ENCODE measurements at places on chromosomes 12 and 14.

DNA sequence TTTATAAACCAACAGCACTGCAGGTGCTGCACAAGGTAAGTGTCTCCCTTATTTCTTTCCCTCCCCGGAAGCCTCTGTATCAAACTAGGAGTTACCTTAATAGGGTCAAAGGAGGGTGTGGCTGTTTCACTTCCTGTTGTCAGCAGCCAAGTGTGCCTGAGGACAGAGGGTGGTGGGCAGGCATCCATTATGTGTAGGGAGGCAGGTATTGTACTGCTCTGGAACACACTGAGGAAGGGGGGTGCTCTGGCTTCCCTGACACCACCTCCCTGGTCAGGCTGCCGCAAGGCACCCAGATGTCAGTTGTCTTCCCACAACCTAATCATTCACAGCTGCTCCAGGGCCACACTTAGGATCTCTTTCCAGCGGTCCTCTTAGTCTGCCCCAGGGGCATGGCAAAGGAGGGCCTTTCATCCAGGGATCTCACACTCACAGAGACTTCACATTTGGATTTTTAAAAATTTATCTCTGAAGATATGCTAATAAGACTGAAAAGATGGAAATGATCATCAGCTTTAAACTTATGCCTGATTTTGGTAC, 132.0 kb upstream of the ARHGAP5 start:
- H3K4me1 ChIP-seq = peaks cover 21% of the 10 kb centered on the region
- H3K36me3 ChIP-seq = no peaks in the 10 kb centered on the region
- no peaks in the 10 kb centered on the region for H3K27me3 ChIP-seq
- H3K27ac ChIP-seq = no peak overlapping the region
- no peak overlapping the region for H3K4me3 ChIP-seq

DNA sequence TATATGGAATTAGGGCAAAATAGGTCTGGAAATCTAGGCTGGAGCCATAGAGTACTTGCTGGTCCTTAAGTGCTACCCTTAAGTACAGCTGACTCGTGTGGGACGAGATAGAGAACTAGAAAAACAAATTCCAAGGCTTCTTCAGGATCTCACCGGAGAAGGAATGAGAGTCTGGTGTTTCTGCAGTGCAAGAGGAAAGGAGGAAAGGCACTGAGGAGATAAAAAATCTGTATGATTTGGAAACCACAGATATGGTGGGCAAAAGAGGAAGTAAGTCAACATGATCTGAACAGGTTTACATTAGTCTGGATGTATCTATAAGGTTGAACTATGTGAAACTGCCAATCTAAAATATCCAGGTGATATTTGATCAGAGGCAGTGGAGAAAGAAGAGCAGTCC, 134.4 kb upstream of the SOX5 start:
- no peak overlapping the region for H3K4me3 ChIP-seq
- no peak overlapping the region for H3K27ac ChIP-seq
- H3K4me1 ChIP-seq = no peaks in the 10 kb centered on the region
- no peak for DNase-seq
- H3K36me3 ChIP-seq = no peaks in the 10 kb centered on the region
- peaks cover 13% of the 10 kb centered on the region for H3K27me3 ChIP-seq

- no peak for DNase-seq
- no peak overlapping the region for H3K27ac ChIP-seq
- no peak overlapping the region for H3K4me3 ChIP-seq
- H3K4me1 ChIP-seq = no peaks in the 10 kb centered on the region
These were observed 55.0 kb downstream of the SVOP start for GRCh38 chr12:108965886-108966285.

DNA sequence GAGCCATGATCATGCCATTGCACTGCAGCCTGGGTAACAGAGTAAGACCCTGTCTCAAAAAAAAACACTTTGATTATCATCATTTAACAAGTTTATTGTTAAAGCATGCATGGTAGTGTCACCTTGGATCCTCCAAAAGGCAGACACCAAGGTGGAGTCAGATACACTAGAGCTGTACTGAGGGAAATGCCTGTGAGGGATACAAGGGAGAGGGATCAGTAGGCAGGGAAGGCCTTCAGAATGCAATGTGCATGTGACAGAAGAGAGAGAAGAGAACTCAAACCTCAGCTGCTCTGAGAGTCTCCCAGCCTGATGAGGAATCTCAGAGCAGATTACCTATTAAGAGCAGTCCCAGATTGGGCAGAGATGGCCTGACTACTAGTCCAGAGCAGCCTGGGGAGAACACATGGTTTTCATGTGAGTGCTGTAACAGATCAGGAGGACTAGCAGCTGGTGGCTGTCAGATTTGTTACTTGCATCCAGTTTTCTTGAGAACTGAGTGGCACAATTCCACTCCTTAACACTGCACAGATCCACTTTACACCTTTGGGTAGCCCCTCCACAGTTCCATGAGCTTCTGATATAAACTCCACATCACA, 38.0 kb upstream of the A2ML1 start:
- no peaks in the 10 kb centered on the region for H3K27me3 ChIP-seq
- H3K27ac ChIP-seq = no peak overlapping the region
- H3K4me1 ChIP-seq = no peaks in the 10 kb centered on the region
- DNase-seq = no peak
- no peak overlapping the region for H3K4me3 ChIP-seq
- no peaks in the 10 kb centered on the region for H3K36me3 ChIP-seq

DNA sequence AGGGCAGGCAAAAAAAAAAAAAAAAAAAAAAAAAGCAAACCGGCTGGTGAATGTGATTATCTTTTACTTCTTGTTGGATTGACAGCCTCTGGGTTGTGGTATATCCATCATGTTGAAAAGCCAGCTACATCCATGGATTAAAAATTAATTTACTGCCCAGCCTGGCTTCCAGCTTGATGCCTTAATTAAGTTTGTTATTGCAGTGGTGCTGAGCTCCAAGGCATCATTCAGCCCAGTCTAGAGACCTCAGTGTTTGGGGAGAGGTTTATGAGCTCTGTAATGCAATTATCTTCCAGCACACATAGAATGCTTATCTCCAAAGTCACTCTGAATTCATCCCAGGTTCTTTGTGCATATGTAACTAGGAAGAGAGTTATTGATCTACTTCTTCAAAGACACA, 114.8 kb downstream of the RIMBP2 start:
- H3K4me1 ChIP-seq = no peaks in the 10 kb centered on the region
- H3K4me3 ChIP-seq = no peak overlapping the region
- DNase-seq = no peak
- no peak overlapping the region for H3K27ac ChIP-seq
- no peaks in the 10 kb centered on the region for H3K27me3 ChIP-seq
- no peaks in the 10 kb centered on the region for H3K36me3 ChIP-seq

GRCh38 chr12:111377440-111377839, 8.5 kb upstream of the PHETA1 start:
- H3K36me3 ChIP-seq = no peaks in the 10 kb centered on the region
- H3K27me3 ChIP-seq = no peaks in the 10 kb centered on the region
- no peak overlapping the region for H3K27ac ChIP-seq
- no peak for DNase-seq

- H3K27ac ChIP-seq = peak overlapping the region; percentile 58
- H3K4me1 ChIP-seq = peaks cover 46% of the 10 kb centered on the region
- no peak overlapping the region for H3K4me3 ChIP-seq
- H3K27me3 ChIP-seq = no peaks in the 10 kb centered on the region
- H3K36me3 ChIP-seq = no peaks in the 10 kb centered on the region
These were observed 97.8 kb downstream of the LGMN start for GRCh38 chr14:92650581-92651105.

GRCh38 chr14:94404561-94404960, 16.2 kb upstream of the SERPINA1 start:
- H3K4me3 ChIP-seq = no peak overlapping the region
- no peak for DNase-seq
- no peak overlapping the region for H3K27ac ChIP-seq
- 0 out of 2 replicates have a peak, but pooled peaks cover 4% of the 10 kb centered on the region for H3K4me1 ChIP-seq
- H3K27me3 ChIP-seq = no peaks in the 10 kb centered on the region

GRCh38 chr12:132904718-132905328, 17.4 kb upstream of the CHFR start:
- H3K4me3 ChIP-seq = no peak overlapping the region
- peaks cover 3% of the 10 kb centered on the region for H3K4me1 ChIP-seq
- peak; percentile 73 for DNase-seq
- H3K36me3 ChIP-seq = no peaks in the 10 kb centered on the region

DNA sequence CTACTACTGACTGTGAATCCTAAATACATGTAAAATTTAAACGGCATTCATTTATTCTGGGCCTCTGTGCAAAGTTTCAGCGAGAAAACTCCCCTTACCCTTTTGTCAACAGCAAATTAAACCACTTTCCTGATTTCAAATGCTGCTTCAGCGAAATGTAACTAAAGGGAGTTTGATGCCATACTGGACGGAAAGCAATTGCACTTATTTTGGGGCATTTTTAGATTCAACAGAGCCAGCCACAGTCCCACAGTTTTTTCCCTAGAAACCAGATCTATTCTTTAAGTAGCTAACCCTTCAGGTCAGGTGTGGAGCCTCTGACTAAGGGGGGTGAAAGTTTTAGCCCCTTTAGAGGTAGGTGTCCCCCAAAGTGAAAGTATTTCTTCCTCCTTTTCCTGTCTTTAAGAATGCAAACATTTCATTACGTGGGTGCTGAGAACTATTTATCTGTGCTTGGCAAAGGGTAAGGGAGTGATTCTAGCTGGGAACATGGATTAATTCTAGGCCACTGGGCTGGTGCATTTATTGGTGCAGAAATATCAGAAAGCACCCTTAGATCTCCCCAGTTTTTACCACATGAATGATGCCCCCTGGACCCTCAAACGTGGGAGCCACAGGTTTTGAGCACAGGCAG, 72.7 kb downstream of the SPTB start:
- H3K4me1 ChIP-seq = peaks cover 40% of the 10 kb centered on the region
- no peaks in the 10 kb centered on the region for H3K27me3 ChIP-seq
- no peak for DNase-seq
- peak overlapping the region; percentile 44 for H3K4me3 ChIP-seq
- peak overlapping the region; percentile 93 for H3K27ac ChIP-seq

GRCh38 chr12:15634010-15634683, 155.0 kb downstream of the EPS8 start:
- peaks cover 74% of the 10 kb centered on the region for H3K4me1 ChIP-seq
- H3K27me3 ChIP-seq = no peaks in the 10 kb centered on the region
- no peak overlapping the region for H3K4me3 ChIP-seq
- peak overlapping the region; percentile 47 for H3K27ac ChIP-seq

DNA sequence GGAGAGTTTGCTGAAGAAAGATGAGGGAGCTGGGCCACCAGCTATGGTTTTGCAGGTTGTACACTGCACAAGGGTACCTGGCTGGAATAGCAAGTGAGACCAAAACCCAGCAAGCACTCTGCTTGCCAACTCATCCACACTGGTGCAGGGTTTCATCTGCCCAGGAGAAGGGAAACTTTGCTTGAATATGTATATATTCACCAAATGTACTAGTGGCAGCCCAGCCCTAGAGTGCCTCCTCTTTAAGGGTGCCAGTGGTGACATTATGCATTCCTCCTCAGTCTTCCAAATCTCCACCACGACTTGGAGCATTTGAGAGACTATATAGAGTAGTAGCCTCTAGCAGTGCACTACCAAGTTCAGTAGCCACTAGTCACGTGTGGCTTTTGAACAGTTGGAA, 136.8 kb downstream of the LLPH start:
- H3K27me3 ChIP-seq = no peaks in the 10 kb centered on the region
- H3K4me1 ChIP-seq = peaks cover under 1% of the 10 kb centered on the region
- no peak overlapping the region for H3K4me3 ChIP-seq
- no peak for DNase-seq

GRCh38 chr12:87836190-87836589, 193.0 kb downstream of the C12orf50 start:
- no peaks in the 10 kb centered on the region for H3K4me1 ChIP-seq
- H3K27ac ChIP-seq = no peak overlapping the region
- no peaks in the 10 kb centered on the region for H3K36me3 ChIP-seq
- no peaks in the 10 kb centered on the region for H3K27me3 ChIP-seq

DNA sequence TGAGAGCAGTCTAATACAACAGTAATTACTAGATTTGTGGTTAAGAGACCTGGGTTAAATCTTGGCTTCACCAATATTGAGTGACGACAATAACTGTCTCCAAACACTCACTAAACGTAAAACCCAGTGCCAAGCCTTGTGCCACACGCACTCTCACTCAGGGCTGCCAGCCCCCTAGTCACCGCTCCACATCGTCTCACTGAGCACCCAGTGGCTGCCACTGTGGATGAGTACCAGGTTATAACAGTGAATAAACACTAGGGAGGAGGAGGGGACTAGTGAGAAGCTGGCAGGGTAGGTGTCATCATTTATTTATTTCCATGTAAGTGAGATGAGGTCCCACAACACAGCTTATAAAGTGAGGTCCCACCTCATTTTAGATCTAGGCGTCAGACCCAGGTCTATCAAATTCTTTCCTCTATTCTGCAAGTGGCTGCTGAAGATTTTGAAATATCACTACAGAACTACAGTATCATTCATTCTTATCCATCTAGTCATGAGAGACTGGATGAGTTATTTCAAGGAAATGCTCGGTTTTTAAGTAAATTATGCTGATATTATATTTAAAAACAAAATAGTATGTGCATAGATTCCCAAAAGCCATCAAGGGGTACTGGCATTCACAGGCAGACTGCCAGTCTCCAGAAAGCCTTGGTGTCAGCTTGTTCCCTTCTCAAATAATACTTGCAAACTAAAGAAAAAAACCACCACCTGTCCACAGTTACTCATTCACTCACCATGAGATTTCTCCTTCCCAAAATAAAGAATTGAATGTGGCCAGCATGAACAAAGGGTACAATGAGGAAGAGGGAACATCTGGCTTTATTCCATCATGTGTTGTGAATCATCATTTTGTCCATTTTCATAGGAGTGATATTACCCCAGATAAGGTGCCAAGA, 84.0 kb downstream of the PTPN21 start:
- DNase-seq = peak; percentile 54
- H3K27me3 ChIP-seq = no peaks in the 10 kb centered on the region

- H3K4me3 ChIP-seq = no peak overlapping the region
- H3K27ac ChIP-seq = peak overlapping the region; percentile 92
- H3K36me3 ChIP-seq = peaks cover 3% of the 10 kb centered on the region
- DNase-seq = peak; percentile 72
- H3K27me3 ChIP-seq = no peaks in the 10 kb centered on the region
These were observed 62.4 kb downstream of the UBR7 start for GRCh38 chr14:93269341-93270068.

DNA sequence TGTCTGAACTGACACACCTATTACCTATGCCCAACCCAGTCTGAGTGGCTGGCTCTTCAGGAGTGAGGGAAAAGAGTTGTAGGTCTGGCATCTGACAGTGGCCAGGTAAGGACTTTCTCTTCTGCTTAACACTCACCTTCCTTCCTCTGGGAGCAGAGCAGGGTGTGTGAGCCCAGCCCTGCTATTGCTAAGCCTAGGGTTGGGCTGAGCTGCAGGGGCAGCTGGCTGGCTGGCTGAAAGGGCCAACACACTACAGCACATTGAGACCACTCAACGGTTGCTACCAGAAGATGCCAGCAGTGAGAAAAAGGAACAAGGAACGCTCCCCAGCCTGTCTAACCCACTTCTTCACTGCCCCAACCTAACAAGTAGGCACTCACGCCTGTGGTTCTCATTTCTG, 201.2 kb downstream of the DPF3 start:
- H3K27me3 ChIP-seq = no peaks in the 10 kb centered on the region
- H3K4me3 ChIP-seq = no peak overlapping the region
- no peaks in the 10 kb centered on the region for H3K4me1 ChIP-seq

GRCh38 chr14:105084741-105085571, 19.7 kb upstream of the GPR132 start:
- H3K36me3 ChIP-seq = no peaks in the 10 kb centered on the region
- H3K4me1 ChIP-seq = peaks cover 17% of the 10 kb centered on the region
- H3K27me3 ChIP-seq = no peaks in the 10 kb centered on the region
